ENCODE measurements at places on chromosomes 4 and X.

- no peak for DNase-seq
Measured at GRCh38 chrX:129840344-129840743, 3.3 kb downstream of the ZDHHC9 start.

GRCh38 chr4:46586566-46586965 is 196.6 kb upstream of the GABRA2 start:
- DNase-seq, result peak; percentile 29

DNA sequence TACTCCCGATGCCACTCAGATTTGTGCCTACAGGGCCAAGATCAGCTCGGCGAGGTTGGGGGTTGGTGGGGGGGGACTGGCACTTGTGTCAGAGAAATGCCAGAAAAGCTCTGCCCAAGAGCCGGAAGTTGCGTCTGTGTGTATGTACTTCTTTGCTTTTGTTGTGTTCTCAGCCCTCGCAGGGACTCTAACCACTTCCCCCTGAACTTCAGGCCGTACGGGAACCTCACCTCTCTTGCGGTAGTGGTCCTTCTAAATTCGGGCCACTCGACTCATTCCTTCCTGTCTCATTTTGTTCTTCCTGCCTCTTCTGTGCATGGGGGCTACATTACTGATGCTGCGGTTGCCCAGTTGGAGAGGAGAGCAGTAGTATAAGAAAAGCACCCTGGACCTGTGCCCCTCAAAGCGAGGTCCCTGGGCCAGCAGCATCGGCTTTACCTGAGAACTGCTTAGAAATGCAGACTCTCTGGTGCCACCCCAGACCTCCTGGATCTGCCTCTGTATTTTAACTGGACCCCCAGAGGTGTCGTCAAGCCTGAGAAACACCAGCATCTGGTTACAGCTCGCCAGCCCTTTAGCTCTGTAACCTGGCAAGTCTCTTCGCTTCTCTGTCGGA is 146.3 kb upstream of the RPS6KA3 start:
- DNase-seq, result no peak

GRCh38 chr4:165133150-165133549 is 20.5 kb upstream of the TMEM192 start:
- no peak for DNase-seq

DNA sequence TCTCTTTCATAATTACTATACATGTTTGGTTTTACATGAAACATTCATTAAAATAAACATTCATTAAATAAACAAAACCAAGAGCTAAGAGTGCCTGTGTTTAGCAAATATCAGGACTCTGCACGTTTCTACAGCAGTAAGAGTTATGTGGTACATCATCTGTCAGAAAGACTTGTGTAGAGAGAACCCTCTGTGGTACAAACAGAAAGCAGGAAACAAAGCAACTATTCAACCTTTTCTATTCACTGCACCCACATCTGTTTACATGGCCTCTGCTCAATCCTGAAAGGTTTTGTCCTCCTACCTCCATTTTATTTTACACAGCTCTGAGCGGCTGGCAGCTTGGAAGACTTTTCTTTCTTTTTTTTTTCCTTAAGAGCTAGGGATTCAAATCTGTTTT is 90.7 kb upstream of the PCDH18 start:
- no peak for DNase-seq

DNA sequence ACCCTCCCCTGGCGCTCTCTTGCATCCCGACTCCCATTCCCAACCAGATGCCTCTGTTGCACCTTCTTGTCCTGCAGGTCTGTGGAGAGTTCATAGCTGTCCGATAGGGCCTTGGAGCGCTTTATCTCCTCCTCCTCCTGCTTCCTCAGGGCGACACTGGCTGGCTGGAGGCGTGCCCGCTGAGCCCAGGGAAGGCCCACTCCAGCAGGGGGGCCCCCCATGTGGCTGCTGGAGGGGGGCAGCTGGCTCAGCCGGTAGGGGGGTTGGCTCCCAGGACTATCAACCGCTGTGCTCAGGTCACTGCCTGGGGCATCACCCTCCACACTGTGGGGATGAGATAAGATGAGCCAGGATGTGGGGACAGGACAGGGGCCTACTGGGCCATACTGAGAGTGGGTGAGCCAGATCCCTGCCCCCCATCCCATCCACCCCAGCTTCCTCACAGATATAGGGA is 25.6 kb downstream of the IQSEC2 start:
- DNase-seq, result no peak

GRCh38 chrX:24260842-24261550 is 52.9 kb downstream of the SUPT20HL2 start:
- no peak for DNase-seq

GRCh38 chr4:152738827-152739226 is 40.7 kb downstream of the TIGD4 start:
- no peak for DNase-seq

GRCh38 chr4:113469023-113469390 is 292.5 kb downstream of the CAMK2D start:
- DNase-seq, result no peak

DNA sequence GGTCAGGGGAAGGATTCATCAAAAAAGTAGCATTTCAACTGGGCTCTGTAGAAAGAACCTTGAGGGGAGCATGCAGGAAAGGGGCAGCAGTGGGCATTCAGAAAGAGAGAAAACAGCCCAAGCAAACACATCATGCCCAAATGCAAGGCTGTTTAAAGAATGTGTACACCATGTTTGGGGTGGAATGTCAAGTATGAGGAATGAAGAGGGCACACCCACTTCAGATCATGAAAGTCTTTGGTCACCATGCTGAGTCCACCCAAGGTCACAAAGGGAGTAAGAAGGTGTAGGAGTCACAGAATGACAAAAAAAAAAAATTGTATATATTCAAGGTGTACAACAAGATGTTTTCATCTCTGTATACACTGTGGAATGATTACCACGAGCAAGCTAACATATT is 9.4 kb downstream of the S100G start:
- DNase-seq, result no peak
